ENCODE measurements at places on chromosomes 2 and 18. TPM values are rescaled to one million over a fixed set of nuclear protein-coding genes. Genes with fewer than 3 reads are reported as not detected.

DNA sequence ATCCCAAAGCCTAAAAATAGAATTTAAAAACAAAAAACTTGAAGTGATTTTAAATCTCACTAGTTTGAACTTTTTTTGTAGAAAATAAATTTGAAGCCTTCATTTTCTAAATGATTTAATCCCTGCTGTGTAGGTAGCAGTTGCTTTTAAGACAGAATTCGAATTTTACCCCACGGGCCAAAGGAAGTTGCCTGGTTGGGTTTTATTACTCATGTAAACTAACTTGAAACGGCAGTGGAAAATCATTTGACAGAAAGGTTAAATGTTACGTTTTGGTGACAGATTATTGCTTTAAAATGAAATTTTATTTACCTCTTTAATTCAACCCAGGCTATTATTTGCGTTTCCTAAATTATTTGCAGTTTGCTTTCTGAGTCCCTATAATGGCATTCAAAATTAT is 2.0 kb downstream of the MAPRE2 start:
- no peak for DNase-seq

DNA sequence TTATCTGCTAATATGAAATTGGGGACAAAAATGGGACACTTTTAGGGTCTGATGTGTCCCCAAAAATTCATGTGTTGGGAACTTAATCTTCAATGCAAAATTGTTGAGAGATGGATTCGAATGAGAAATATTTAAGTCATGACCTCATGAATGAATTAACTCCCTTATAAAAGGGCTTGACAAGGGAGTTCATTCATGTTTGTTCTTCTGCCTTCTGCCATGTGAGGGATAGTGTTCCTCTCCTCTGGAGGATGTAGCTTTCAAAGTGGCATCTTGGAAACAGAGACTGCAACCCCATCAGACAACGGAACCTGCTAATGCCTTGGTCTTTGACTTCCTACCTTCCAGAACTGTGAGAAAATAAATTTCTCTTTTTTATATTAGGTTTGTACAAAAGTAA is 89.2 kb upstream of the LINC00305 start:
- no peak for DNase-seq

Gene IL1RL1
- under 0.01 TPM for total RNA-seq

Gene CNTNAP5
- not detected for total RNA-seq

- DNase-seq = no peak
These were observed 147.7 kb upstream of the DTNA start for GRCh38 chr18:34562252-34562870.

Gene SCN3A
- 1.4 TPM for total RNA-seq

DNA sequence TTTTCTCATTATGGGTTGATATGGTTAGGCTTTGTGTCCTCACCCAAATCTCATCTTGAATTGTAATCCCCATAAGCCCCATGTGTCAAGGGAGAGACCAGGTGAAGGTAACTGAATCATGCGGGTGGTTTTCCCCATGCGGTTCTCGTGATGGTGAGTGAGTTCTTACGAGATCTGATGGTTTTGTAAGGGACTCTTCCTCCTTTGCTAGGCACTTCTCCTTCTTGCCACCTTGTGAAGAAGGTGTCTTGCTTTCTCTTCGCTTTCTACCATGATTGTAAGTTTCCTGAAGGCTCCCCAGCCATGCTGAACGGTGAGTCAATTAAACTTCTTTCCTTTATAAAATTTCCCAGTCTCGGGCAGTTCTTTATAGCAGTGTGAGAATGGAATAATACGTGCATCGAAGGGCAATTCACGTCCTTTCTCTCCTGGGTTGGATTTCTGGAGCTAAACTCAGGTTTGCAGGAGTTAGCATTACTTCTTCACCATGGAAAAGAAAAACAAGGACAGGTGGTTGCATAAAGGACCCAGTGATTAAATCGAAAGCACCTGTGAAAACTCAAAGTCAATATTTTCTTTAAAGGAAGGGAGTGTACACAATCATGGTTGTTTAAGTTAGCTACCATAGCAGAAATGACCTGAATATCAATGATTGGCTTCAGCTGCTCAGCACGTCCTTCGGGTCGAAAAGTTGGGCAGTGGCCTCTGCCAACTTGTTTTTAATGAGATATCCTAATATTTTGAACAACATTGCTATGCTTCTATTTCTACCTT is 54.1 kb downstream of the CDC42EP3 start:
- DNase-seq = no peak

DNA sequence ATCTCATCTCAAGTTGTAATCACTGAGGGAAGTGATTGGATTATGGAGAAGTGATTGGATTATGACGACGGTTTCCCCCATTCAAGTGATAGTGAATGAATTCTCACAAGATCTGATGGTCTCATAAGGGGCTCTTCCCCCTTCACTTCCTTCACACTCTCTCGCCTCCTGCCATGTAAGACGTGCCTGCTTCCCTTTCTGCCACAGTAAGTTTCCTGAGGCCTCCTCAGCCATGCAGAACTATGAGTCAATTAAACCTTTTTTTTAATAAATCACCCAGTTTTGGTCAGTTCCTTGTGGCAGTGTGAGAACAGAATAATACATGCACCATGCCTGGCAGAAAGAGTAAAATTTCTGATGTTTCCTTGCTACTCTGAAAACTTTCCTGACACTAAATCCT is 36.6 kb downstream of the CEP68 start:
- DNase-seq = no peak
